Kasumi-1 (cell line): ENCODE measurements at places on chromosomes 11 and 22.

DNA sequence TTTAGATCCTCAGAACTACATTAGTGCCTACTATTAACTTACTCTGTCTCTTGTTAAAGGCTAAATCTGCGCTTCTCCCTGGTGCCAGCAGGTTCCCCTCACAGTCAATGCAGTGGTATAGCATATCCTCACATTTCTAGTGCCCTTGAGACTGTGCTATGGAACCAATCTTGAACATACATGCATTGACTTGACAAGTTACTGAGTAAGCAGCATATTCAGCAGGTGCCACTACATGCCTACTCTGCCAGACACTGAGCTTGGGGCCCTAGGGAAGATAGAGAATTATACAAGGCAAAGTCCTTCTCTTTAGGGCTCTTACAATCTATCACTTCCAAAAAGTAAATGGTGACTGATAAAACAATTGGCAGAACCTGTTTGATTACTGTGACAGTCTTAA lies 3.2 kb downstream of the FUT4 start:
- peak; percentile 42 for DNase-seq

- no peak for DNase-seq
Measured at GRCh38 chr11:73752903-73753302, 8.0 kb downstream of the RAB6A start.

DNA sequence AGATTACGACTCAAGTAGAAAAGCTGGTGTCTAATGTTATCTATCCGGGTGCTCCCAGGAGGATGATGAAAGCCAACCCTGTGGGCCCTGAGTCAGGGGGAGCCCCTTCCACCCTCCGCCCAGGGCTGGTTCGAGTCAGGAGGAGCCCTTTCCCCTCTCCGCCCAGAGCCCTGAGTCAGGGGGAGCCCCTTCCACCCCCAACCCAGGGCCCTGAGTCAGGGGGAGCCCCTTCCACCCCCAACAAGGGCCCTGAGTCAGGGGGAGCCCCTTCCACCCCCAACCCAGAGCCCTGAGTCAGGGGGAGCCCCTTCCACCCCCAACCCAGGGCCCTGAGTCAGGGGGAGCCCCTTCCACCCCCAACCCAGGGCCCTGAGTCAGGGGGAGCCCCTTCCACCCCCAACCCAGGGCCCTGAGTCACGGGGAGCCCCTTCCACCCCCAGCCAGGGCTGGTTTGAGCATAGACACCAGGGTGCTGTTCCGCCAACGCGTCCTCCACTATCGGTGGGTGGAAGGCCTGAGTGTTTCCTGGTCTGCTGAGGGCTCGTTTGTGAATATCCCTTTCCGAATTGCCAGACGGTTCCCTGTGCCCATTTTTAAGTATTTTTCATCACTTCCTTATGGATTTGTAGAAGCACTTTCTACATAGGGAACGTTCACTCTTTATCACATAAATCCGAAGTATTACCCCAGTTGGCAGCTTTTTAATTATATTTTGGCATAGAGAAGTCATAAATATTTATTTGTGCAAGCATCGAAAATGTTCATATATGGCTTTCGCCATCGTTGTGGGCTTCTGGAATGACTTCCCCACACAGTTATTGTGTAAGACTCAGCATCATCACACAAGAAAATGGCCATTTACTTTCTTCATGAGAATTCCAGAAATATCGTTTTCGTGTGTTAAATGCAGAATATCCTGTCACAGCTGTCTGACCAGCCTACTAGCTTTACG lies 380.6 kb downstream of the BRD1 start:
- DNase-seq = no peak

DNA sequence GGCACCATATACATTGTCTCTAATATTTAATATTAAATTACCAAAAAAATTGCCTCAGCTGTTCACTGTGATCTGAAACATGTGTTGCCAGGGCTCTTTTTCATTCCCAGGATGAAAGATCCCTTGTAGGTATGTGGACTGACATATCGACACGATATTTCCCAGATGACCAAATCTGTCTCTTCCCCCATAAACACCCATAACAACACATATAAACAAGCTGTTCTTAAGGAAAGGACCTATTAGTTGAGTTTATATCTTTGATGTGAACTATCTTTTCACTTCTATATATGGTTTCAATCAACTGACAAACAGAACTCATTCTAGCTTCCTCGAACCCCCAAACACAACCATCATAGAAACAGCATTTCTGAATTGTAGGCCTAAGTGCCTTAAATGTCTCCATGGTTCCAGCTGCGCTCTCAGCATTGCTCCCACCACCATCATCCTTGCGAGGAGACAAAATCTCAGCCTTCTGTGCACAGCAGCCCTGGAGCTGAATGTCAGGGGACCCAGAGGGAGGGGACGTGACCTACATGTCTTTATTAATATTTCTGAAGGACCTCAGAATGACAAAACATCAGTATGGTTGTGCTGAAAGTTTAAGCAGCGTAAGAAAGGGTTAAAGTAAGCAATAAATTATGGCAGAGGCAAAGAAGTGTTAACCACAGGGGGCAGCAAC lies 67.0 kb downstream of the ETS1 start:
- no peak for DNase-seq

- no peak for DNase-seq
Measured at GRCh38 chr11:8867931-8868631, 42.9 kb upstream of the AKIP1 start.

- DNase-seq = no peak
Measured at GRCh38 chr11:113782134-113782533, 2.5 kb downstream of the CLDN25 start.

- no peak for DNase-seq
Measured at GRCh38 chr22:28931844-28932567, 48.6 kb downstream of the ZNRF3 start.

GRCh38 chr11:17979770-17980371 lies 33.0 kb downstream of the SERGEF start:
- peak; percentile 52 for DNase-seq

DNA sequence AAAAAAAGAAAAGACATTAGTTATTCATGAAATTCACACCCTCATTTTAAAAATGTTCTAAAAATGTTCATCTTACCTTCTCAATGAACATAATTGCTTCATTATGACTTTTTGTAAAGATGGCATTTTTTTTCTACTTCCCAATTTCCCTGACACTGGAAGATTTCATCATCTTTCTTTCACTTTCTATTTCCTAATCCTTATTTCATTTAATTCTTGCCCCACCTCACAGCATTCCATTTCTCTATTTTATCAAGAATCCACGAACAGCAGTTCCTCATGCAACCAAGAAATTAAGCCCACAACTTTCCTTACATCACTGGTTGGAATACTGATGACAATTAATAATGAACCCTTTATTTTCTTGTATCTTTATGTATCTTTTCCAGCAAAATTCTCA lies 1.9 kb downstream of the PATL1 start:
- no peak for DNase-seq

DNA sequence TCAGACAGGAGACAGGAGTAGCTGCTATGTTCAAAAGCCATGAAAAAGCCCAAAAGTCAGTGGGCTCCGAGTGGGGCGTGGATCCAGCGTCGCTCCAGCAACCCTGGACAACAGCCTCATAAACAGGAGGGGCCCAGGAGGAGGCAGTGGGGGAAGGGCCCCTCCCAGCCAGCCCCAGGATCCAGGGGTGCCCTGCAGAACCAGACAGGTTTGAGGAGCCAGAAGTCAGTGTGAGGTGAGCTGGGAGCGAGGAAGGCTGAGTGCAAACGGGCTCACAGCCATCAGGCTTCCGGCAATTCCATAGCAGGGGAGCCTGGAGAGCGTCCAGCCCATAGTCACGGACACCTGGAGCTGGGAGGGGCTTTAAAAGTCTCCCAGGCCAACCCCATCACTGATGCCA lies 217.7 kb downstream of the MN1 start:
- no peak for DNase-seq

GRCh38 chr22:21684492-21685163 lies 18.8 kb downstream of the PPIL2 start:
- no peak for DNase-seq

DNA sequence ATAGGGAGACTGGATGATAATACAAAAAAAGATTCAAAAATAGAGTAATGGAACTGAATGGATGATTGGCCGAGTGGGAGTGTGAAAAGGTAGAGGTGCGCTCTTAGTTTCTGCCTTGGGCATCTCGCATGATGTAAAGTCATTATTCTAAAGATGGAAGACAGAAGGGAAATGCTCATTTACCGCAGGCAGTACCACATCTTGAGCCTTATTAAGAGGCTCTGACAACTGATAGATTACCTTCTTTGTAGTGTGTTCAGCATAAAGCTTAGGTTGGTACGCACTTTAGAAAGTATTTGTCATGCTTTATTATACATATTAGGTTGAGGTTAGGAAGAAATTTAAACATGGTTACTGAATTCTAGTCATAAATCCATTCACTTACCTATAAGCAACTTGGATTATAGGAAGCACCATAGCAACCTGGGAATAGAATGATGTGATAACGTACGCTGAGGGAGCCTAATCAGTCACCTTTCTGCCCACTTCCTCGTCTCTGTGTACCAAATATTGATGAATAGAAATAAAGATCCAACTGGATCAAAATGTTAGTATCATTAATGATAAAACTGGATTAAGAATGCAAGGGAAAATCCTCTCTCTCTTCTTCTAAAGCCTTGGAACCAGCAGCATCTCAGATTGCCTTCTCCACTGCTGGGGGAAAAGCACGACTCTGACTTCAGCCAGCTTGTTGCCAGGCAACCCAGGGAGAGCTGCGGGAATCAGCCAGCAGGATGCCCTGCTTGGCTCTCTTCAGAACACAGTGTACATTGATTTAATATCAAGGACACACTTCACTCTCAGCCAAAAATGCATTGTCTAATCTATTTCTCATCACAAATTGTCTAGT lies 29.0 kb upstream of the VWA5A start:
- DNase-seq = no peak

DNA sequence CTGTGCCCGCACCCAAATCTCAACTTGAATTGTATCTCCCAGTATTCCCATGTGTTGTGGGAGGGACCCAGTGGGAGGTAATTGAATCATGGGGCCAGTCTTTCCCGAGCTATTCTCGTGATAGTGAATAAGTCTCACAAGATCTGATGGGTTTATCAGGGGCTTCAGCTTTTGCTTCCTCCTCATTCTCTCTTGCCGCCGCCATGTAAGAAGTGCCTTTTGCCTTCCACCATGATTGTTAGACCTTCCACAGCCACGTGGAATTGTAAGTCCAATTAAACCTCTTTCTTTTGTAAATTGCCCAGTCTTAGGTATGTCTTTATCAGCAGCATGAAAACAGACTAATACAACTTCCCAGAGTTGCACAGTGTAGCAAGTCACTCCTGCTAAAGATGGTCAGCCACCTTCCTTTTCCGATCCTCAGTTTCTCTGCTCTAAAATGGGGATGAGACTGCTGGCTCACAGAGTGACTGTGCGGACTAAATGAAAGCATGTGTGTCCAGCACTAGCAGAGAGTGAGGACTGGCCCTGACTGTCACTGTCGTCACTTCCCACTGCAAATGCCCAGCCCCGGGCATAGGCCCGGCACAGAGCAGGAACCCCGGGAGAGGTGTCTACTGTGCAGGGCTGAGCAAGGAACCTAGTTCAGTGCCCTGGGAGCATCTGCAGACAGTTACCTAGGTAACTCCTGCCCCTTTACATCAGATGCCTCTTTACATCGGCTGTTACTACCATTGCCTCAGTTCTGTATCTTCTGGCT lies 9.5 kb downstream of the TSKU start:
- no peak for DNase-seq

DNA sequence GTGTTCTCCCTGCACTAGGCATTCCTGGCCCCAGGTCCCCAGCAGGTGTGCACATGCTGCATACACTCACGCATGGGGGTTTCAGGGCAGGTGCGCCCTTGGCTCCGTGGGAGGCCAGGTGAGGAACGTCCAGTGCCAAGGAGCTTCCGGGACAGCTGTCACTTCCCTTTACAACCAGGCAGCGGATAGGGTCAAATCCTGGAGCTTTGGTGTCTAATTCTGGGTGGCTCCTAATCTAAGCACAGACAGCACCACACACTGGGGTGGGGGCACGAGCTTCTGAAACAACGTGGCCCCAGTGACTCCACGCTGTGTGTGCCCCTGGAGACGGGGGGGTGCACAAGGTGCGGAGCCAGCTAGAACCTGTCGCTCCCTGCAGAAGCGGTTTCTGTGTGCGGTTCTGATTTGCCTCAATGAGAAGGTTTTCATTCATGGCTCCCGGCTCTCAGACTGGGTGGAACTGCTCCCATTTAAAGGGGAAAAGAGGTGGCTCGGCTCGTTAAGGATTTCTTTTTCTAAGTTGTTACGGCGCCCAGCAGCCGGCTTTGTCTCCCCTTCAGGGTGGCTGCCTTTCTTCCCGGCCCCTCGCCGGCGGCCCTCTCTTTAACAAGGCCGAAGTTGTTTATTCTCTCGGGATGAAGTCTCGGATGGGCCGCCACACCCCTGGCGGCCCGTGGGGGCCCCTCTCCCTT lies 5.0 kb downstream of the CCND1 start:
- no peak for DNase-seq

DNA sequence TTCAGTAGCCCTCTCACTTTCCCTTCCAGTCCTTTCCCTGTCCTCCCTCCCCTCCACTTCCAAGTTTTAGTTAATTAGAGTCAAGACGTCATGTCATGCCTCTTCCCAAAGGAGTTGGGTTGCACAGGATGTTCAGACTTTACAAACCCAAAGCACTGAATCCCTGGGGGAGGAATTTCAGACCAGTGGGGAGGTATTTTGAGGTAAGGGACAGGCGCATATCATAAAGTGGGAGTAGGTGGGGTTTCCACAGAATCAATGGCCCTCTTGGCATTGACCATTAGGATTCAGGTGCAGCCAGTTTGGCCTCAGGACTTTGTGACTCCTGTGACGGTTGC lies 733 bp upstream of the ACP2 start:
- no peak for DNase-seq

GRCh38 chr11:75771646-75772410 lies 3.2 kb downstream of the DGAT2 start:
- DNase-seq = no peak

DNA sequence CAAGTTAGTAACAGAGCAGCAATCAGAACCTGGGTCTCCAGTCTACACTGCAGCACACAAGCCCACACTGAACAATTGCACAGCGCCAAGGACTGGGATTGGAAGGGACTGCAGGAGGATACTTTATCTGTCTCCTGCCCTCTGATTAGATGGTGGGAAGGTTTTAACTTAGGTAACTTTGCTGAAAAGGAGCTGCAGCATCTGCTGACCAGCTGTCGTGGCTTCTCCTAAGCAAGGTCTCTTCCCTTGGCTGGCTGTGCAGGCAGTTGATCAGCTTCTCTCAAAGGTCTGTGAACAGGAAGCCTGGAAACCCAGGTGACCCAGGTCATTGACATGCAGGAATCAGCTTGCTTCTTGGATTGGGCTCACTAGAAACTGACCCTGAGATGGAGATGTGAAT lies 82.4 kb downstream of the ISX start:
- no peak for DNase-seq

DNA sequence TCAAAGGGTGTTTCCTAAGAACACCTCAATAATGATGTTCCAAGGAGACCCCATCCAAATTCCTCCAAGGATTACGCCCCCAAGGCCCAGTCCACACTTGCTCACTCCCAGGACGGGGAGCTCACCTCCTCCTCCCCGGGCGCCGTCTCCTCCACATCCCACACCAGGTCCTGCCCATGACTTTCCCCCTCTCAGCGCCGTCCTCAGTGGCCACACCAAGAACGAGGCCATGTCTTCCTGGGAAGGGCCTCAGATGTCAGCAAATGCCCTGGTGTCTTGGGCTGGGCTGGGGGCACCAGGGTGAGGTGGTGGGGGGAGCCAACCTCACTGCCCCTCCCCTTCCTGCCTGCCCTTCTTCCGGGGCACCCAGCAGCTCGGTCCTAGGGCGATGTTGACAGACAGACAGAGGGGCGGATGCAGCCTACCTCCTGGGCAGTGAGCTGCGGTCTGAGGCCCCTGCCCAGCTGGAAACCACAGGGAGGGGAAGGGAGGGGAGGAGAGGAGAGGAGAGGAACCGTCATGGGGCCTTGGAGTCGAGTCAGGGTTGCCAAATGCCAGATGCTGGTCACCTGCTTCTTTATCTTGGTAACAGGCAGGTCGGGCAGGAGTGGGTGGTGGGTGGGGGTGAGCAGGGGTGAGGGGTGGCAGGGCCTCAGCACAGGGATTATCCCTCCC lies at the start of the genes C11orf21 and TSPAN32:
Gene C11orf21, minus strand, starts transcription at position 288 of the 675 bp plus-strand sequence. Its CDS starts 110 bp downstream, at position 178.
Gene TSPAN32, plus strand, starts transcription at position 383 of the 675 bp plus-strand sequence. Its CDS starts 137 bp downstream, at position 520.
- peak; percentile 75 for DNase-seq
